ENCODE measurements at places on chromosomes 11 and 22.

GRCh38 chr22:45817745-45818423 is 146.2 kb downstream of the ATXN10 start:
- DNase-seq, result peak; percentile 29

- DNase-seq, result no peak
These were observed 19.6 kb downstream of the THAP12 start for GRCh38 chr11:76361374-76361773.

DNA sequence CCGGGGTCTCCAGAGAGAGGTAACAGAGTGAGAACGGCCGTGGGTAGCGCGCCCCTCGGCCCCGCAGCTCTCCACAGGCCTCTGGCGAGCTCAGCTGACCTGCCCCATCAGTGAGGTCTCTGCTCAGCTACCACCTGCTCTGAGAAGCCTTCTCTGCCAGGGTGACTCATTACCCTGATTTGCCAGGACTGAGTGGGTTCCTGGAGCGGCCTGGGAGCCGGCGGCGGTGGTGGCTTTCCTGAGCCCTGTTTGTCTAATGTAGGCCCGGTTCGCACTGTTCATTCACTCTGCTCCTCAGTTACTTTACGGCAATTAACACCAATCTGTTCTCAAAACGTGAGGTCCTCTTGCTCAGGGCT is 351.0 kb upstream of the B3GAT1 start:
- no peak for DNase-seq

GRCh38 chr11:10314199-10315072 is 9.6 kb downstream of the ADM start:
- no peak for DNase-seq

GRCh38 chr11:119803139-119803538 is 74.1 kb upstream of the NECTIN1 start:
- DNase-seq, result no peak

GRCh38 chr11:113377681-113378412 is 9.7 kb upstream of the ANKK1 start:
- no peak for DNase-seq

GRCh38 chr11:11567936-11568650 is 53.7 kb downstream of the GALNT18 start:
- DNase-seq, result no peak

GRCh38 chr11:80632691-80633090 is 1191.9 kb upstream of the TENM4 start:
- DNase-seq, result no peak

DNA sequence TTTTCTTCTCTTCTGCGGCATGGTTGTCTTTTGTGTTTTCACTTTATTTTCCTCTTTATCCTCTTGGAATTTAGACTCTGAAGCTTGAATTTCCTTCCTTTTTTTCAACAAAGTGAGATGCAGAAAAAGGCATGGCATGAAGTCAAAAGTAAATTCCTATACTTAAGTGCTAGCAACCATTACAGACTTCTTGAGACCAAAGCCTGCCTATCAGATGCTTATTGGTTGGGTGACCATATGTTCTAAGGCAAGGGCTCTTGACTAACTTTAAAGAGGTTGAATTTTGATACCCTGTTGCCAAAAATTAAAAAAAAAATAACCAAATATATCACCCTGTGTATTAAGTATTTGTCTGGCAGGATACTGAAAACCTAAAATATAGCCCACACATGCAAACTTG is 237.4 kb downstream of the TMEM135 start:
- no peak for DNase-seq

Measured in left renal pelvis (tissue), 4 donors.